EL (cell line): ENCODE measurements at places on chromosomes 2 and 18.
A peak's percentile ranks its signal among the peaks of the same experiment; 100 is the strongest.

DNA sequence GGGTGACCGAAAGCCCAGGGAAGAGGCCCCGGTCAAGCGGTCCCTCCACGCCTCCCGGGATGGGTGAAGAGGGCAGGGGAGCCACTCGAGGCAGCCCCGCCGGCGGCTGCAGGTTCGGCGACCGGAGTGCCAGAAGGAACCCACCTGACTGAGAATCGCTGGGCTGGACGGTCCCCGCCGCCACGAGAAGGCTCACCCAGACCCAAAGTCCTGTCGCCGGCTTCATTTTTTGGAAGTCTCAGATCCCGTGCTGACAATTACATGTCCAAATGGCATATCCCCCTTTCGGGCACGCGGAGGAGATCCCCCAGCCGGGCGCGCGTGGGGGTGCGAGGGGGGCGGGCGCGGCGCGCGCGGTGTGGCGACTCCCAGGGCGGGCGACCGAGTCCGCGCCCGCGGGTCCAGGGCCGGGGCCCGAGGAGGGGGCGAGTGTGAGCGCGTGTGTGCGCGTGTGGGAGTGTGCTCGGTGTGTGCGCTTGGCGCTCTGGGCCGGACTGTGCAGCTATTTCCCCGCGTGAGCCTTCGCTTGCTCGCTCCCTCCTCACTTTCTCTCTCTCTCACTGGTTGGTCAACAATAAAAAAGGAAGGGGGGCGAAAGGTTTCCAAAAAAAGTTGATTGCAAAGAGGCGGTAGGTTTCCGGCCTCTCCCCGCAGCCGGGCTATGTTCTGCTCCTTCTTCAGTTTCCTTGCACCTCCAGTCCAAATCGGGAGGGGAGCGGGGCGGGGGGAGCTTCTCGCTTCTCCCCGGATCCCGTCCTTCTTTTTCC is at the start of gene ERBB4:
Gene ERBB4, minus strand, starts transcription at position 498 of the 767 bp plus-strand sequence. Its CDS starts 272 bp downstream, at position 226.
- peak; percentile 21 for DNase-seq

GRCh38 chr2:221050020-221050795 is 521.9 kb downstream of the EPHA4 start:
- no peak for DNase-seq

- no peak for DNase-seq
Observed at GRCh38 chr2:96099861-96100798, 16.2 kb downstream of the ADRA2B start.

GRCh38 chr2:23042216-23042906 is 342.6 kb upstream of the KLHL29 start:
- DNase-seq = no peak

DNA sequence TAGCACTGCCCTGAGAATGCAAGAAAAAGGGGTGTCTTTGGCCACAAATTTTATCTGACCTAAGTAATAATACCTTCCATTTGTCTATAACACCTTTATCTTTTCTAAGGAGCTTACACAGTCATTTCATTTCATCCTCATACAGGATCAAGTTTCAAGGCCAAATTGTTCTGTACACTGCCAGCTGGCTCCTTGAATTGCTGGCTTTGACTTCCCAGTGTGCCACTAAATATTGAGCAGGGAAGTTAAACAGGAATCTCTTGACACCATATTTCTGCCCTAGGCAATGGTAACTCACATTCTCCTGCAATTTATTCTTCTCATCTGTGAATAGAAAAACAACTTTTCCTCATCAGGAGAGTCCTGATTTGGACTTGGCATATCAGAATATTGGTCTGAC is 195.1 kb upstream of the LRP1B start:
- DNase-seq = no peak

DNA sequence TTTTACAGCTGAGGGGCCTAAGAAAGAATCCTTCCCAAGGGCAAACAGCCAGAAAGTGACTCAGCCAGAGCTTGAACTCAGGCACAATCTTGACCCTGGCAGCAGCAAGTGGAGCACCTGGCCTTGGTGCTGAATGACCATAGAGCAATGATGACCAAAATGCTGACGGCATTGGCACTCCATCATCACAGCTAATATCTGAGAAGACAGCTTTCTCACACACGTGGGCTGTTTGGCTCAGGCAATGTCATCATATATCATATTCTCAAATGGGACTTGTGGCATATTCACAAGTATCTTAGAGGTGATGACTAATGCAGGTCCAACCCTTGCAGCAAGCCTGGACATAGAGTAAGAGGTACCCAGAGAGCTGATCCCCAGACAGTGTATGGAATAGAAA is 443.9 kb upstream of the MYT1L start:
- no peak for DNase-seq

GRCh38 chr2:80151651-80152050 is 152.9 kb downstream of the LRRTM1 start:
- no peak for DNase-seq

- no peak for DNase-seq
Observed at GRCh38 chr2:34656632-34657031, 1057.5 kb upstream of the FAM98A start.

- DNase-seq = no peak
Observed at GRCh38 chr2:106076941-106077340, 117.2 kb downstream of the UXS1 start.

GRCh38 chr2:43542285-43542933 is 53.4 kb downstream of the THADA start:
- peak; percentile 48 for DNase-seq

DNA sequence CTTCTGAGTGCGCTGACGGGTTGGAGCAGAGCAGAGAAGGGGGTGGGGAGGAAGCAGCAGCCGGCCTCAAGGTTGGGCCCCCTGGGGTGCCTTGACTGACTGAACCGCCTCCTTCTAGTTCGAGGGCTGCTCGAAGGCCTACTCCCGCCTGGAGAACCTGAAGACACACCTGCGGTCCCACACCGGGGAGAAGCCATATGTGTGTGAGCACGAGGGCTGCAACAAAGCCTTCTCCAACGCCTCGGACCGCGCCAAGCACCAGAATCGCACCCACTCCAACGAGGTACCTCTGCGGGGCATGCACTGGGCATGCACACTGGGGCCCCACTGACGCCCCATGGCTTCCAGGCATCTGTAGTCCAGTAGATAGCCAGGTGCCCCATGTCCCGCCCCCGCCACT is 246.9 kb downstream of the GLI2 start:
- no peak for DNase-seq

GRCh38 chr18:32049393-32050171 is 31.0 kb downstream of the RNF125 start:
- no peak for DNase-seq

- DNase-seq = peak; percentile 94
Observed at GRCh38 chr2:180040146-180040925, 33.2 kb upstream of the CWC22 start.

DNA sequence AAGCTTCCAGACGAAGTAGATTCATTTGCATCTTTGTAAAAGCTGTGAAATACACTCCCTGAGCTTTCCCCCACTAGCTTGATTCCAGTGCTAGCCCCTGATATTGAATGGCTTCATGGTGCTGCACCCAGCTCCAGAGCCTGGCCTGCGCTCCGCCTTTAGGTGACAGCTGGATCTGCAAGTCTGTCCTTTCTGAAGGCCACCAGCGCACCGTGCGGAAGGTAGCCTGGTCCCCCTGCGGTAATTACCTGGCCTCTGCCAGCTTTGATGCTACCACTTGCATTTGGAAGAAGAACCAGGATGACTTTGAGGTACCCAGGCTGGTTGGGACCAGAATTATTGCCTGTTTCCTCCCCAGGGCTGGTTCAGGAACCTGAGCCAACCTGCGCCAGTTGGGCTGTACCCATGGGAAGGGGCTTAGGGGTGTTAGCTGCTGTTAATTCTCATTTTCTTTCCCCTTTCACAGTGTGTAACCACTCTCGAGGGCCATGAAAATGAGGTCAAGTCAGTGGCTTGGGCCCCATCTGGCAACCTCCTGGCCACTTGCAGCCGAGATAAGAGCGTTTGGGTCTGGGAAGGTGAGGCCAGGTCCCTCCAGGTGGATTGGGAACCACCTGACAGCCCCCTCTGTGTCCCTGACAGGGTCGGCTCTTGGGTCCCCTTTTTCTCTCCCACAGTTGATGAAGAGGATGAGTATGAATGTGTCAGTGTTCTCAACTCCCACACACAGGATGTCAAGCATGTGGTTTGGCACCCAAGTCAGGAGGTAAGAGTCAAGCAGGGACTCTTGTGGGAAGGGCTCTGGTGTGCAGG is 1.3 kb downstream of the CIAO1 start:
- DNase-seq = peak; percentile 39

GRCh38 chr2:102618452-102619413 is 620 bp upstream of the SLC9A2 start:
- DNase-seq = peak; percentile 2

GRCh38 chr2:131126436-131126835 is 21.3 kb downstream of the PLEKHB2 start:
- no peak for DNase-seq

GRCh38 chr2:164899121-164899520 is 56.2 kb downstream of the SLC38A11 start:
- DNase-seq = no peak

- DNase-seq = no peak
Observed at GRCh38 chr2:205755923-205756322, 73.6 kb downstream of the NRP2 start.

DNA sequence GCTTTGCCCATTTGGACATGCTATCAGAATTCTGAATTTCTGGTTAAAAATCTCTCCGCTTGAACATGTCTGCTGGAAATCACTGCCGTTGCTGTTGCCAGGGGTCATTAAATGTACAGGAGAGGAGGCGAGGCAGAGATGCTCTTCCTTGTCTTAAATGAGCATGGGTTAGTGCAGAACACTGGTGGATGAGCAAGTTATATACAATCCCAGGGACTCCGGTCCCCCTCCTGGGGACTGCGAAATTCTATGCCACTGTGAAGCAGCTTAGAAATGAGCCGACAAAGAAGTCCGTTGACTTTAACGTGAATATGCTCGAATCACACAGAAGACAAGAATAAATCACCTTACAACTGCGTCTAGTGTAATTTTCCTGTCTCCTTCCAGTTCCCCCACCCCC is 95.1 kb upstream of the KLHL14 start:
- DNase-seq = no peak

DNA sequence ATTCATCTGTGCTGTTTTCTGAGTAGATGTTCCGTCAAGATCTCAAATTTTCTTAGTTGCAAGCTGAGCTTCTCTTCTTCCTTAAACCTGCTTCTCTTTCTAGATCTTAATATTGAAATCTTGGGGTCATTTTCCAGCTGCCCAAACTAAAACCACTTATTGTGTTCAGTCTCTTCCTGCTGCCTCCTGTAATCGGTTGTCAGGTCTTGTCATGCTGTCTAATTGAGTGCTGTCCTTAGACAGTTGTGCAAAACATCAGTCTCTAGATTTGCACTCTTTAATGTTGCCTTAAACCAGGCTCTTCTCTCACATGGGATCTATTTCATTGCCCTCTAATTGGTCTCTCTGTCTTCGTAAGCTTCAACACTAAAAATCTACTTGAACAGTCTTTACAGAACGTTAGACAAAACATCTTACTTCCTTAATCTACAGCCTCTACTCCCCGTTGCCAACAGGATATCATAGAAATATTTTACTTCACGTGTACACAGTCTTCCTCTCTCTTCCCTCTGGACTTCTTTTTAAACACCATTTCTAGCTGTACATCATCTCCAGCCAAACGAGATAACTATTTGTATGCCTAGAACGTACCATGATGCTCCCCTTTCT is 34.9 kb downstream of the GPD2 start:
- DNase-seq = no peak

DNA sequence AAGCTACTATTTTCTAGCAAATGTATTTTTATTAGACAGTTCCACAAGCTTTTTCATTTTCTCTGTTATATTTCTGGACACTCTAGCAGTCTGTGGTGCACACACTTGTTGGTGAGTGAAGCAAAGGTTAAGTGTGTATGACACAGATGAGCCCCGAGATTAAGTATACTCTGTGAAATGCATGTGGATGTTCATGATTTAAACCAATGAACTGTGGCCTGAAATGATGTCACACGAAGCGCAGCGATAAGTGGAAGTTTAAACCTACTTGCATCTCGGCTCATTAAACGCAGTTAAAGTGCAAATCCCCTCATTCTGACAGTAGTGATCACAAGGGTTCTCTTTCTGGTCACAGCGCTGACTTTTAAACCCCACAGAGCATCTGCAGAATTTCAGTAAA is 1488.8 kb upstream of the NXPH2 start:
- DNase-seq = no peak
